Cardiac septum (tissue), 1 donor: ENCODE measurements at places on chromosomes 16 and 17. TPM values are rescaled to one million over a fixed set of nuclear protein-coding genes. Genes with fewer than 3 reads are reported as not detected.

CD300C gene
- total RNA-seq, result 0.24 TPM

SMTNL2 gene
- total RNA-seq, result 8.1 TPM

DNA sequence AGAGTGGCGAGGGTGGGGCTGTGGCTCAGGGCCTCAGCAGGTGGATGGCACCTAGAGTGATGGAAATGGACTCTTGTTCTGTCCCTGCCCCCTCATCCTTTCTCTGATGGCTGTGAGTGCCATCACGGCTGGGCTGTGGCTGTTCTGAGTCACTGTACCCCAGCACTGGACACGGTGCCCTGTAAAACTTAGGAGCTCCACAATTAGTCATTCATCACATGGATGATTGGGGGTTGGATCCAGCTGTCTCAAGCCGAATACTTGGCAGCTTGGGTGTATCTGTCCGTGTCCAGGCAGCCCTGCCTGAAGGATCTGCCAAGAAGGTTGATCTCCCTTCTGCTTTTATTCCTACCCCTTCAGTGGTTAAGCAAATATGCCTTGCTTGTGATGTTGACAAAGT, 295.5 kb upstream of the EEF2KMT start:
- no peak for DNase-seq

KRT17 gene
- not detected for total RNA-seq

- no peak for DNase-seq
Observed at GRCh38 chr17:72702998-72703397, 389.5 kb downstream of the SLC39A11 start.

EPOP gene
- 2.3 TPM for total RNA-seq

- DNase-seq, result no peak
Observed at GRCh38 chr17:19900809-19901208, 33.1 kb upstream of the ULK2 start.

- no peak for DNase-seq
Observed at GRCh38 chr16:19809693-19810092, 75.0 kb downstream of the GPRC5B start.

CALB2 gene
- total RNA-seq, result 0.70 TPM

DNA sequence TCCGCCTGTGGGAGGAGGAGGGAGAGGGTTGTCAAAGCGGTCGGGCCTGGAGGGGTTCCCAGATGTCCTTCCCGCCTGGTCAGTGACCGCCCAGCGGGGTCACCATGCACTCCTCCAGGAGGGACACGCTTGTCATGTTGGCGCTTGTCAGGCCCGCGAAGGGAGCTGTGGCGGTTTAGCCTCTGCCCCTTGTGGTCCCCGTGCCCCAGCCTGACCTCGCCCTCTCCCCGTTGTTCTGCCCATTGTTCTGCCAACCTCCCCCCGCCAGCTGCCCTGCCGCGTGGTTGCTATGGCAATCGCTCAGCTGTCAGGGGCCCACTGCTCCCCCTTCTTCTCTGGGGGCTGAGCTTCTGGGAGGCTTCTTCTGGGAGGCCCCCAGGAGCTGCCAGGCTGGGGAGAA, 146.4 kb upstream of the CIBAR2 start:
- no peak for DNase-seq

ZDHHC7 gene
- total RNA-seq, result 43.7 TPM

HOXB13 gene
- 0.05 TPM for total RNA-seq

- no peak for DNase-seq
Observed at GRCh38 chr16:84484579-84485254, 19.7 kb downstream of the MEAK7 start.

- DNase-seq, result no peak
Observed at GRCh38 chr17:17132746-17133145, 73.4 kb downstream of the PLD6 start.

DNA sequence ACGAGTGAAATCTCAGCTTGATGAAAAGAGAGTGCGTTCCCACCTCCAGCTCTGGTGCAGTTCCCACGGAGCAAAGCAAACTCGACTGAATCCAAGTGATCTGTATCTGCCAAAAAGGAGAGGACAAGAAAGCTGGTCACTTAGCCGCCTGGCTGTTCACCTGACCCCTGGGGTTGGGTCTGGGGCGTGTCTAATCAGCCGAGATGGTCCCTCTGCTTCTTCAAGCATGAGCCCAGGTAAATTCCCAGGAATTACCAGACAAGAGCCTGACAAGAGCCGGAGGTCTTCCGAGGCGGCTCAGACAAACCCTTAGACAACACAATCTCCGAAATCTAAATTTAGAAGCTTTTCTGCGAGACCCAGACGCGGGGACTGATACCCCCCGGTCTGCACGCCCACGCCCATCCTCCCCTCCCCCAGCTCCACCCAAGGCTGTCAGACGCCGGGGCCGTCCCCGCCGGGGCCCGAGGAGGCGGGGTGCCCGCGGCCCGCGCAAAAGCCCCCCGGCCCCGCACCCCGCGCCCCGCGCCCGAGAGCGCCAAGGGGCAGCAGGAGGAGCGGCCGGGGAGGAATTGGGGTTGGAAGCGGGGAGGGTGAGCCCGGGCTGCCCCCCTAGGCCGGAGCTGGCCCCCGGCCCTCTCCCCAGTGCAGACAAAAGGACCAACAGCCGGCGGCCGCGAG, 674 bp downstream of the ZNF821 start:
- DNase-seq, result no peak

GRCh38 chr17:72591289-72592241, 470.7 kb downstream of the SOX9 start:
- no peak for DNase-seq

- no peak for DNase-seq
Observed at GRCh38 chr17:35984140-35984539, 2.4 kb downstream of the CCL14 start.

DNA sequence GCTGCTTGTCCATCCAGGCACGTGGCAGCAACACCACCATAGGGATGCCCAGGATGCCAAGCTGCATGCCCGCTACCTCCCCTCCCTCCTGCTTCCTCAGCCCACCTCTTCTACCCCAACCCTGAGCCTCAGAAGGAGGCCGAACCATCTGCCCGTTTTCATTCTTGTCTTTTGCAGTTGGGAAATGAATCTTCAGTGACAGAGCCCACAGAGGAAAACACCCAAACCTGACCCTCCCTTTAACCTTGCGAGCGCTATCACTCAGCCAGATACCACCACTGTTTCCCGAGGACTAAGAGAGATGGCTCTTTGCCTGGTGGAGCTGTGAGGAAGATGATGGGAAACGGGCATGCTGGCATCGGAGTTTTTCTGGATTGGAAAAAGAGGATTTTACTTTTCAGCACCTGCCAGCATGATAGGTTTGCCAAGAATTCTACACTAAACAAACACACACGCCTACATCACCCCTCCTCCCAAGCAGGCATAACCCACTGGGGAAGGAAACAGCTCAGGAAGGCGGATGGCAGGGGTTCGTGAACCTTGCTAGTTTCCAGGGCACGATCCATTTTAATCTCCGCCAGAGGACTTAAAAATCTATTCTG, 457.4 kb downstream of the SLC39A11 start:
- no peak for DNase-seq

TMEM204 gene
- total RNA-seq, result 19.8 TPM

IRX3 gene
- total RNA-seq, result 70.2 TPM

DNA sequence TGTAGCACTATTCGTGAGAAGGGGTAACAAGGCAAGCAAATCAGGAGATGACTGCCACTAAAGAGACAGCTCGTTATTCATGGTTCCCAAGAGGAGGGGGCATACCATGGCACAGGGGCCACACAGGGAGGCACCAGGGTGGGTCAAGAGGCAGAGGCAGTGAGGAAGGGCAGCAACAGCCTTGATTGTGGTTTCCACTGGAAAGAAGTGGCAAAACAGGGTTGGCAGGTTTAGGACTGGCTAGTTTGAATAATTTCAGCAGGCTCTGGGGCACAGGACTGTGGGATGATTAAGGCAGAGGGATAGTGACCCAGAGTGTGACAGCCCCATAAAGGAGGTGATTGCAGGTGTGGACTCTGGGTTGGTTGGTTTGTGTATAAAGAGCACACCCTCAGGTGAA, 188.9 kb downstream of the CBLN1 start:
- no peak for DNase-seq

- DNase-seq, result no peak
Observed at GRCh38 chr17:42090964-42091790, 7.1 kb downstream of the ZNF385C start.

- DNase-seq, result no peak
Observed at GRCh38 chr16:49328325-49328724, 45.3 kb upstream of the C16orf78 start.

GRCh38 chr17:49000943-49001342, 3.8 kb downstream of the IGF2BP1 start:
- DNase-seq, result no peak

DNA sequence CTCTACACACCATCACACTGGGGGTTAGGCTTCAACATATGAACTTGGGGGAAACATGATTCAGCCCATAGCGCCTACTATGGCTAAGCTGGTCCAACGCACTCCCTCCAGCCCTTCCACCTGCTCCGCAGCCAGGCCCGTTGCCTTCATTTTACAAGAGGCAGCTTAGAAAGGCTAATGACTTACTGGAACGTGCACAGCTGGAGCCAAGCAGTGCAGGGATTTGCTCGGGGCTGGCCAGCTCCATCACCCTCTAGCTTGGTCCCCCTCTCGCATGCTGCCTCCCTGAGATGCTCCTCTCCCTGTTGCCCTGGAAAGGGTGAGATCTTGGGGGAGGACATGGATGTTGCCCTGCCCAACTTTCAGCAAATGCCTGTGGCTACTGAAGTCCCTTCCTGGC, 2.8 kb upstream of the CACNG1 start:
- DNase-seq, result no peak

MAP2K3 gene
- total RNA-seq, result 70.5 TPM
